ENCODE measurements at places on chromosomes 3 and 15.

GRCh38 chr15:76439542-76439941, 103.0 kb downstream of the ISL2 start:
- no peak for DNase-seq

DNA sequence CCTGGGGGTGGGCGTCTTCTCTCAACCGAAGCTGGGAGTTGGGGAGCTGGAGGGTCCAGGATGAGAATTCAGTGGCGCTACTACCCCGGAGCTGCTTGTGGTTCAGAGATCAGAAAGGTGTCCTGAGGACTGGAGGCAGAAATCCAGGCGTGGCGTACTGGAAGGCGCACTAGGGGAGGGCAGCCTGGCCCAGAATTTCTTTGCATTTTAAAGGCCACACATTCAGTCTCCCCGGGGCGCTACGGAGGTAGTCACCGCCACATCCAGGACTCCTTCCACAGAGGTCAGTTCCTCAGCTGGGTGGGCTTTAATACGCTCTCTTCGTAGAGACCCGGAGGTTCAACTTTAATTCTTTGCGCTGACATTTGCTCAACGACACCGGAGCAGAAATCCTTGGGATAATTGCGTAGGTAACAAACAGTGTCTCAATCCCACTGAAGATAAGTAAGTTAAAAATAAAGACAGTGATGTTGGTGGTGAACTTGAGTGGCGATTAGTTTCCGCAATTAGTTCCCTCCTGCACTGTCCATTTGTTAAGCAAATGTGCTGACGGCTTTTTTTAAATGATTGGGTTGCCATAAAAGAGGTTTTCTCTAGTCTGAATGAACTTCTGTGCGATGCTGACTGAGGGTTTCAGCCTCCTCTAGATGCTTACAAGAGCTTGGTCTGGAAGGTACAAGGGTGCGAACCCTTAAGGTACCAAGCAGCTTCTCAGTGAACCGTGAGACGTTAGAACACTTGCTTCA, 535 bp downstream of the MCTP2 start:
- peak; percentile 11 for DNase-seq

- peak; percentile 66 for DNase-seq
These were observed 25.1 kb downstream of the C3orf18 start for GRCh38 chr3:50542177-50543034.

DNA sequence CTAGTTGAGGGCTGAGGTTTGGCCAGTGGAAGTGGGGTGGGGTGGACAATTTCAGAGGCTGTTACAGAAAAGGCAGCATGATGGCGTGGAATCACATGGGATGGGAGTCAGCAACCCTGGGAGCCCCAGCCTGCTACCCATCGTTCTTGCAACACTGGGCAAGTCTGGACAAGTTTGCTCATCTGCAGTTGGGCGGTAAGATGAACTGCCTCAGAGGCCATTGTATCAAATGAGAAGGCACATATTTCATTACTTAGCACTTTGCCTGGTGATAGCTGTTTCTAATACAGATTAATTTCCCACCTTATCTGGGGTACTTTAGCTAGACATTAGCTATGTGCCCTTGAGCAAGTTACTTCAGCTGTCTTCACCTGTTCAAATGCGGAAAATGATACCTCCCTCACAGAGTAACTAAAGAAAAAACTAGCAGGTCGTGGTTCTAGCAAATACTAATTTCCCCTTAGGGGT, 248.9 kb downstream of the THSD4 start:
- no peak for DNase-seq

GRCh38 chr3:152413240-152413639, 144.5 kb downstream of the MBNL1 start:
- DNase-seq, result peak; percentile 47

DNA sequence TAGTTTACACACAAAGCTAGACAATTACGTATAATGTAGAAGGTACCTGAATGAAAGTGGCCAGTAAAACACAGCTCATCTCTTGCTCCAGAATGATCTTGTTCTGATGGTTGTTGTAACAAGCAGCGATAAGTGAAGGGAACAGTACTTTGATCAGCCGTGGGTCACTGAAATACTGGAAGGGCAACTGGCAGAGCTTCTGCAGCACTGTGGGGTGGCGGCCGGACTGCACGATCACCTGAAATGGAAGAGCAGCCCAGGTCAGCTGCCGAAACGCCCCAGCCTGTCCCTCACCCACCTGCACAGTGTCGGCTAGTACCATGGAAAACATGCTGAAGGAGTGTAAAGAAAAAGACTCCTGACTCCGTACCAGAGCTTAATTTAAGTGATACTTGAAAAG, 17.3 kb downstream of the ISL2 start:
- no peak for DNase-seq

- DNase-seq, result peak; percentile 56
These were observed 928 bp downstream of the CEP97 start for GRCh38 chr3:101725194-101725889.

Data from GM23248 (cell line).